ENCODE measurements at places on chromosomes 13 and 19.

GRCh38 chr19:46784262-46785053, 3.9 kb downstream of the SLC1A5 start:
- DNase-seq, result peak; percentile 53

DNA sequence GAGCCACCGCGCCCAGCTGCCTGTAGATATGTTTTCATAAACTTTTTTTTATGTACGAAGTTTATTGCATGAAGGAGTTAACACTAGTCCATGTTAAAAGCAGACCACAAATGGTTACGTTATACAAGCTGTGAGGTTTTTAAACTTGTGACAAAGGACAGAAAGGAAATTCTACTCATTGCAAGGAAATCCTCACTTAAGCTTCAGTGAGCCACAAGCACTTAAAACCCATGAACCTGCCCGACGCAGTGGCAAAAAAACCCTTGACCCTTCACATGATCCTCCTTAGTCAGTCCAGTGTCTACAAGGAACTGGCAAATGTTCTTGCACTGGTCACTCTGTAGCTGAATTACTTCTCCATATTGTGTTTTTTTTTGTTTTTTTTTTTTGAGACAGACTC, 4.2 kb downstream of the MPND start:
- DNase-seq, result no peak

GRCh38 chr19:13430790-13431582, 75.3 kb downstream of the CACNA1A start:
- peak; percentile 21 for DNase-seq

- DNase-seq, result peak; percentile 74
These were observed 8.8 kb downstream of the ALOX5AP start for GRCh38 chr13:30744056-30744680.

GRCh38 chr19:45179072-45179891, 698 bp downstream of the BLOC1S3 start:
- DNase-seq, result no peak

DNA sequence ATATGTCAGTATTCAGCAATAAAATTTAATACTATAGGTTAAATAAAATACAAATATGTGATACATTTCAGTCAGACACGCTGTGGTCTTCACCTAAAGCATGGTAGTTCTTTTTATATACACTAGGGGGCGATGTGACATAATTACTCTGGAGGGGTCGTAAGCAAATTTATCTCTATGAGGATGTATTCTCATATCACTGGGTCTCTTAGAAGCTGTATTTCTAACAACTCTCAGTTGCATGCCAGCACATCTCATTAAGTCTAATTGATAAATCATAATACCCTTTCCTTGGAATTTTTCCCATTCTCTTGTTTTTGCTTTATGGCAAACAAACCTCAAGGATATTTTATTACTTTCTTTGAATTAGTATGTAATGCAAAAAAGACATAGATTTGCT, 3.9 kb upstream of the PCDH17 start:
- no peak for DNase-seq

GRCh38 chr19:48962029-48962848, 2.9 kb upstream of the FTL start:
- no peak for DNase-seq

DNA sequence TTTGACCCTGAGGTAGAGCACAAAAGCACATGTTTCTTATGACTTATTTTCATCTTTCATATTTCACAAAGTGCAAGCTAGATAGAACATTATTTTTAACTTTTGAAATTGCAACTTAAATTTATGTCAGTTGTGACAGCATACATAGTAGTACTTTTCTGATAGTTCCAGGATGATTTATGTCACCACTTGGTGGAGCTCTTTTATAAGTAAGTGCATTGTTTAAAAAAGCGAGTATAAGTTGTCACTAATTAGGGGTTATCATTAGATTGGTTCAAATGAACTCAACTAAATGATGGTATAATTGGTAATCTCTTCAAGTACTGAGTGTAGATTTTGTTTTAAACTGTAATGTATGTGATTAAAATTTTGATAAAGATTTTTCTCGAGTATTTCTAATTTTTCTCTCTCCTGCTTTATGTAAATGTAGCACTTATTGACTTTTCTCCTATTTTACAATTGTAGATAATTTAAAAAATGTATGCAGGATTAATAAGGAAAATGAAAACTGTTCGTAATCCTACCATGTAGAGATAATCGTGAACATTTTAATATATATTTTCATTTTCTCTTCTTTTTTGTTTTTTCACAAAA, 31.1 kb downstream of the RB1 start:
- no peak for DNase-seq

GRCh38 chr13:102234618-102235017, 167.2 kb downstream of the FGF14 start:
- DNase-seq, result no peak

GRCh38 chr19:16834747-16835146, 5.5 kb downstream of the SIN3B start:
- no peak for DNase-seq

DNA sequence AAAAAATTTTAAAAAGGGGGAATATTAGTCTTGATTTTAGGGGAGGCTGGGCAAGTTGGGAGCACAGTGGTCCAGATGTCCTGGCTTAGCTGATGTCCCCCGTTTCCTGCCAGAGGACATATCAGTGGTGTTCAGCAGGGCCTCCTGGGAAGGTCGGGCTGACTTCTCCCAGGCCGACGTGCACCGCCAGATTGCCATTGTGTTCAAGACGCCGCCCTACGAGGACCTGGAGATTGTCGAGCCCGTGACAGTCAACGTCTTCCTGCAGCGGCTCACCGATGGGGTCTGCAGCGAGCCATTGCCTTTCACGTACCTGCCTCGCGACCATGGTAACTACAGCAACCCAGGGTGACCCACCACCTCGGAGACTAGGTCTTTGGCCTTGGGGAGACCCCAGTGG, 6.4 kb upstream of the CLASRP start:
- DNase-seq, result no peak

GRCh38 chr19:7312816-7313215, 18.6 kb upstream of the INSR start:
- DNase-seq, result no peak
